SK-N-DZ (cell line): ENCODE measurements at places on chromosomes 2 and 18.

DNA sequence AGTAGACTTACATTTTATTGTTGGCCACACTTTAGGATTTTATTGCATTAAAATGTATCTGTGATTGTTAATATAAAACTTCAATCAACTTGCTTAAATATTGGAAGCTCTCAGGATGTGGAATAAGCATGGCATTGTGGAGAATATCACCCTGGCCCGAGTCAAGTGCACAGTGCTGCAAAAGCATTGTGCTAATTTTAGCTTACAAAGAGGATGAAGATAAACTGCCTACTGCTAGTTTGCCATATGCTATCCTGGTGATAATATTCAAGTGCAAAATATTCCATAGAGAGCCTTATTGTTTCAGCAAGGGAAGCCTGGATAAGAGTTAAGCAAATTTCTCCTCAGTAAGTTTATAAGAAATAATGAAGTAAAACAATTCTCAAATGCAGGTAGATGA, 54.5 kb downstream of the MEIS1 start:
- DNase-seq, result no peak

- no peak for DNase-seq
Observed at GRCh38 chr2:150494234-150494945, 6.9 kb upstream of the RND3 start.

GRCh38 chr2:186558512-186559276, 31.2 kb upstream of the ITGAV start:
- DNase-seq, result no peak

GRCh38 chr2:85675427-85675826, 7.4 kb upstream of the SFTPB start:
- no peak for DNase-seq

DNA sequence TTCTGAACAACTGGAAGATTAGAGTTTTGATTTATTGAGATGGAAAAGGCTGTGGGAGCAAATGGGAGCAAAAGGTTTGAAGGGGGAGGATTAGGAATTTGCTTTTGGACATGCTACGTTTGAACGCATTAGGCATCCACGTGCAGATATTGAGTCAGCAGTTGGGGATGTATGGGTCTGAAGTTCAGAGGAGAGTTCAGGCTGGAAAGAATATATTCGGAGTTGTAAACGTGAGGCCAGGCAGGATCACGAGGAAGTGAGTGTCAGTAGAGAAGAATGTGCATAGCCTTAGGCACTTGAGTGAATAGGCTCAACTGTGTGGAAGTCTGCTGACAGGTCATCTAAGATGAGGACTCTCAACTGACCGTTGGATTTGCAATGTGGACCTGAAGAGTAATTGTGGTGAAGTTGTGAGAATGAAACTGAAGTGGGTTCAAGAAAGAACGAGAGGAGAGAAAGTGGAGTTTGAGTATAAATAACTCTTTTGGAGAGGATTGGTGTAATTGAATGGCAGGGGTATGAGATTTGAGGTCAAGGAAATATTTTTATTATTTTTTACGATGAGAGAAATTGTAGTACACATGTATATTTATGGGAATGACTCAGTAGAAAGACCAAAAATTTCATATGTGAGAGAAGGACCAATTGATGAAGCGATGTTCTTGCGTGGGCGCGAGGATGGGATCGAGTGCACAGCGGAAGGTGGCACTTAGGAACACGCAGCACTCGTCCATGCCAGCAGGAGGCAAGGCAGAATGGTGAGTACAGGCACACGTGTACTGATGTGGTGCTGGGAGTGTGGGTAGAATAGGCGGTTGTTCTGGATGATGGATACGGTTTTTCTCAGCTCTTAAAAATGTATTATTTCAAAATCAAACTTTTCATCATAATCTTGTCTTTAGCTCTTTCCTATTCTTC, 40.5 kb upstream of the POLE4 start:
- no peak for DNase-seq

- DNase-seq, result no peak
Observed at GRCh38 chr2:240275386-240275785, 134.9 kb upstream of the OTOS start.

- DNase-seq, result no peak
Observed at GRCh38 chr2:184859187-184859586, 260.9 kb downstream of the ZNF804A start.

DNA sequence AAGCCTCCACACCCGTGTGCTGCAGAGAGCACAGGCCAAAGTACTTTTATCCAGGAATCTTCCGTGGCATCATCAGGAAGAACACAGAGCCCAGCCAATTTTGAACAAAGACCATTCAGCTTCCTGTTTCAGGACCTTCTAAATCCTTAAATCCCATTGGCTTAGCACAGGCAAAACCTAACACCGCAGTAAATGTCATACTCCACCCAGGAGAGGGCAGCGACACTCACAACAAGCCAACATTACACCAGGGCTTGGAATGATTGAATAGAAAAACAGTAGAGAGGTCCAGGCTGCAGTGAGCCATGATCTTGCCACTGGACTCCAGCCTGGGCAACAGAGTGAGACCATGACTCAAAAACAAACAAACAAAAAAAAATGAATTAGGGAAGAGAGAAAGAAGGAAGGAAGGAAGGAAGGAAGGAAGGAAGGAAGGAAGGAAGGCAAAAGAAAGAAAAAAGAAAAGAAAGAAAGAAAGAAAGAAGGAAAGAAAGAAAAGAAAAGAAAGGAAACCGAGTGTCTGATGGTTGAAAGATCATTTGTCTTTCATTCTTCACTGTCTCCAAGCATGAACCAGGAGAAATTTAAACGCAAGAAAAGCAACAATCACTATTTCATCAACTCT, 144.6 kb upstream of the SATB2 start:
- peak; percentile 79 for DNase-seq

DNA sequence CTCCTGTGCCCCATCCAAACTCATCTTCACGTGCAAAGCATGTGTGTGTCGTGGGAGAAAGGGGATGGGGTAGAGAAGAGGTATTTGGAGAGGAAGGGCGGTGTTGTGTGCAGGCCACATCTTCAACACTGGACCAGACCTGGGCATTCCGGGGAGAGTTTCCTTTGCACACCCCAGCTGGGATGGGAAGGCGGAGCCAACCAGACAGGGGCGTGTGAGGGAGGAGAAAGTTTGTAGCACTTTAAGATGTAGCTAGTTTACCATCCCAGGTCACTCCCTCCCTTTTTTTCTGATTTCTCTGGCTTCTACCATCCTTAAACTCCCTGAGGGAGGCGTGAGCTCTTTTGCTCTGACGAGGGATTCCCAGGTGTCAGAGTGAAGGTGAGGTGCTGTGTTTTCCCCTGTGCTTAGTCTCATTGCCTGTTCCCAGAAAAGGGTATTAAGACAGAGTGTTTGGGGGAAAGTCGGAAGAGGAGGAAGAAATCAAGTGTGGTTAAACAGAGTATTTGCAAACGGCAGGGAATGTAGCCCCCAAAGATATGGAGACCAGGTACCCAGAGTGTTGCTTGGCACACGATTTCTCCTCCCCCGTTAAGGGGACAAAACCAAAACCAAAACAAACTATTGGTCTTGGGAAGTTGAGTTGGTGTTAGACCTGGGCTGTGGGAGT, 1.6 kb downstream of the SETBP1 start:
- no peak for DNase-seq

GRCh38 chr18:28062443-28062842, 114.5 kb downstream of the CDH2 start:
- no peak for DNase-seq

DNA sequence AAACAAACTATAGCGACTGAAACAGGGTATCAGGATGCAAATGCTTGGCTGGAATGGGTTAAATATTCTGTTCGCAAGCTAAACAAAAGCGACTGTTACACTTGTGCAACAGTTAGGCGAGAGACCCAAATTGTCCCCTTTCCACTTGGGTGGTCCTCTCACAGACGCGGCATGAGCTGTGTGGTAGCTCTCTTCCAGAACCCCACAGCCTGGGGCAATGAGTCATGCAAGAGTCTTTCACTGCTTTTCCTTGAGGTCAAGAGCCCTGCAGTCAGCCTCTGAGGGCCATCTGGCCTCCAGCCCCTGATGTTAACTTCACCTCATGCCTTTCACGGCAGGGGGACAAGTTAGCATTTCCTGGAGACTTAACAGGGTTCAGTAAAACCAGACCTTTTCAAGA, 25.7 kb downstream of the SULT1C4 start:
- no peak for DNase-seq

DNA sequence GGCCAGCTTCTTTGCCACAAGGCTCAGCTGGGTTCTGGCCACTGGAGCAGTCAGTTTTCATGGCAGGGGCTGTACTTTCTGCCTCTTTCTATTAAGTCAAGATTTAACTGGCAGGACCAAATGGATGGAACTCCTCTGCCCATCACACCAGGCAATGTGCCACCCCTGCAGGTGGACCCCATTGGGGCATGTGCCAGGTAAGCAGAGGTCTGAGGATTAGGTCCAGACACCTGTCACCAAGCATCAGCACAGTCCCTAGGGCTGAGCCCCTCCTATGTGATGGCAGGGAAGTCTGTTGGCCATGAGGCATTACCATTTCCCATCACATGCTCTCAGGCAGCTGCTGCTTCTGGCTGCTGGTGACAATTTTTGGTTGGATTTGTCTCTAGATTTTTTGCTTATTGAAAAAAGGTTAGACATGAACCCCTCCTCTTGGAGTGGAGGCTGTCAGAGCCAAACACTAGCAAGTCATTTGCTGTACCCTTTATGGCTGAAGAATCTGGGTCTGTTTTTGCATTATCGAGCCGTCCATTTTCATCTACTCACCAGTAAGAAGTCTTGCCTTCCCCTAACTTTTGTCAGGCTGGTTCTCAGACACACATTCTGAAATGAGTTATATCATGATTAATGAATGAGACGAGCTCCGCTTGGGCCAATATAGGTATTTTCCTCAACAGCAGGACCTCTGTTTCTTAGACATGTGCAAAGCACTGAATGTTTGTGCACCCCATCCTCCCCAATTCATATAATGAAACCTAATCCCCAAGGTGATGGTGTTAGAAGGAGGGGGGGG, 328.0 kb downstream of the TSN start:
- DNase-seq, result no peak

DNA sequence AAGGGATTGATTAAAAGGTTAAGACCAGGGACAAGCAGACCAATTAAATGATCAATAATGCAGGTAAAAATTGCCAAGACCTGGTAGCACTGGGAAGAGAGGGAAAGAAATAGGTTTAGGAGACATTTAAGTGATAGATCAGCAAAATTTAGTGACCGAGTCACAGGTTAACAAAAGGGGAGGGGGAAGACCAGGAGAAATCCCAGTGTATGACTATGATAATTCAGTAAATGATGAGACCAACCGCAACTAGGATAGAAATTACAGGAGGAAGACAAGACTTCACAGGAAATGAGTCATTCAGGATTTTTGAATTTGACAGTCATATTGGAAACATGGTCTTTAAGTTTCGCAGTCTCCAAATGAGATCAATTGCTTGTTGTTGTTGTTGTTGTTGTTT, 62.9 kb downstream of the COBLL1 start:
- DNase-seq, result no peak

- no peak for DNase-seq
Observed at GRCh38 chr2:3418766-3419404, 39.4 kb downstream of the TRAPPC12 start.

DNA sequence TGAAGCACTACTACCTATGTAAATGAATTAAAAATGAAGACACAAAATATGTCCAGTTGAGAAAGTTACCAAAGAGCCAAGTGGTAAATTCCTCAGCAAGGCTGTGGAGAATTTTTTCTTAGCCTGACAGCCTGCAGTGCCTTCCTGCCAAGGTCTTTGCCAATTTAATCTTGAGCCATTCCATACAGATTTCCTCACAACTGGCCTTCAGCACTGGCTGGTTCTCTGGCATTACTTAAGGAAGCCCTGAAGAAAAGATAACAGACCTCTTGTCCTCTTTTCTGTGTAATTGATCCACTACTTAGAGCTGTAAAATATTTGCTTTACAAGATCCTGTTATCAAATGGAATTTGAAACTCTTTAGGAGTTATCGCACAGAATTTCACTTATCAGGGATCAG, 334.2 kb upstream of the LRRTM1 start:
- no peak for DNase-seq

DNA sequence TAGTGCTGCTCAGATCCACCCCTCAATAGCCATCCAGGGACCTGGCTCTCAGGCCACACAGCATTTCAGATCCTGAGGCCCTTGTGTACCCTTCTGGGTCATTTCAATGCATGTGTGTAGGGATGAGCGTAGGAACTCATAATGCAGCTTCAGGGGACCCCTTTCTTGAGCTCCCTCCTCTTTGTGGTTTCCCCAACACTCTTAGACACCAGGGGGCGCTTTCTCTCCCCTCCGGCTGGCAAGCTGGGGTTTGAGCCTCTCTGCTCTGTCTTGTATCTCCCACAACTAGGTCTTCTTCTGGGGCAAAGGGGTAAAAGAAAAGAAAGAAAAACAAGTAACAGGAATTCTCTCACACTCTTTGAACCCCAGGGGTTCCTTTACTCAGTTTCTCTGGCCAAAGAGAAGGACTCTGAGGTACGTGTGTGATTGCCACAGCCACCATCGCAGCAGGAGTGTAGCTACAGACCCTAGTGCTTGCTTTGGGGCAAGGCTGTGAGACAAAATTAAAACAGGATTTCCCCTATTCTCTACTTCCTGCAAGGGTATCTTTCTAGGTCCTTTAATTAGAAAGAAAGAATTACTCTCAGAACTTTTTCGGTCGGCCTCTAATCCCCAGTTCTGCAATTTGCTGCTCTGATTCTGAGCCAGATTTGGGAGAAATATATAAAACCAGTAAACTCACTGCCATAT, 38.0 kb downstream of the CABYR start:
- DNase-seq, result peak; percentile 45

GRCh38 chr2:190603374-190603773, 45.5 kb upstream of the NAB1 start:
- no peak for DNase-seq

DNA sequence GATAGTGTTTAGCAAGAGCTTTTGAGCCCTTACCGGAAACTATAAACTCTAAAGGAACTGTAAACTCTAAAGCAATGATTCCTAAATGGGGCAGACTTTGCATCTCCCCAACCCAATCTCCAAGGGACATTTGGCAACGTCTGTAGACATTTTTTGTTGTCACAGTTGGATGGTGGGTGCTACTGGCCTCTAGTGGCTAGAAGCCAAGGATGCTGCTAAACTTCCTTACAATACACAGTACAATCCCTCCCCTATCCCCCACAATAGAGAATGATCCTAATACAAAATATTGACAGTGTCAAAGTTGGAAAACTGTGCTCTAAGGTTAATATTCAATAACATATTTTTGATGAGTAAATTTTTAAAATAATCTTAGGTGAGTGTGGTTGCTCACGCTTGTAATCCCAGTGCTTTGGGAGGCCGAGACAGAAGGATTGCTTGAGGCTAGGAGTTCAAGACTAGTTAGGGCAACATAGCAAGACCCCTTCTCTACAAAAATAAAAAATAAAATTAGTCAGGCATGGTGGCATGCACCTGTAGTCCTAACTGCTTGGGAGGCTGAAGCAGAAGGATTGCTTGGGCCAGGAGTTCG, 66.7 kb downstream of the PTPN4 start:
- DNase-seq, result peak; percentile 28

DNA sequence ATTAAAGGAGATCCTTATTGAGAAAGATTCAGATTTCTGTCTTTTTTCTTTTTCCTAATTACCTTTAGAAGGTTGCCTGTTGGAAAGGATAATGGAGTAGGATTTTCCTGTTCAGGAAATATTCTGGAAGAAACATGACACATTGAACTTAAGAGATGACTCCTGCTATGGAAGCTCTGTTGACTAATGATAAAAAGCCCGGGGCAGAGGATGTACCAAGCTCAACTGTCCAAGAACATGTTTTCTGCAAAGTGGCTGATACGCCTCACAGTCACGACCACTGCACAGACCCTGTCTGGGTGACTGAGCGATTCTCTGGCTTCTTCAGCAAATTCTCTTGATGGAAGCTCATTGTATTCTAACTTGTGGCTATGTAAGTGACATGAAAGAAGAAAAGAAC, 86.2 kb upstream of the THOC1 start:
- no peak for DNase-seq
